Fibroblast of upper back skin (primary cell): ENCODE measurements at places on chromosomes 16 and 17.
A peak's percentile ranks its signal among the peaks of the same experiment; 100 is the strongest.

GRCh38 chr17:77875051-77875780 lies 83.3 kb upstream of the TNRC6C start:
- peak; percentile 78 for DNase-seq

DNA sequence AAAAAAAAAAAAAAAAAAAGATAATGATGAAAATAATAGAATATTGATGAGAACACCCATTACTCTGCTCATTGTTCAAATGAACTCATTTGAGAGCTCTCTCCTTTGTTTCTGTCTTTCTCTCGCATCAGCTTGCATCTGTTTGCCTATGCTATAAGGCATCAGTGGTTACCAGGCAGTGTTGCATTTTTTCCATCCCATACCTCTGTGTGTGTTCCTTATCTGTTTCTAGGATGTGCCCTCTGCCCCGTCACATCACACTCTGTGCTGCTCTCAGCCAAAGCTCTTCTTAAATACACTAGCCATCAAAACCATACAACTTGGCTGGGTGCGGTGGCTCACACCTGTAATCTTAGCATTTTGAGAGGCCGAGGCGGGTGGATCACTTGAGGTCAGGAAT lies 568.2 kb downstream of the WWOX start:
- no peak for DNase-seq

GRCh38 chr17:39591958-39592954 lies 15.5 kb downstream of the NEUROD2 start:
- peak; percentile 49 for DNase-seq

GRCh38 chr17:43453331-43453812 lies 30.4 kb upstream of the DHX8 start:
- no peak for DNase-seq
